Hindlimb muscle (tissue), 1 donor: ENCODE measurements at places on chromosomes 3 and 15. TPM values are rescaled to one million over a fixed set of nuclear protein-coding genes. Genes with fewer than 3 reads are reported as not detected.

The LIPC gene
- polyA plus RNA-seq: 1.0 TPM

- DNase-seq: no peak
Observed at GRCh38 chr3:116002235-116002634, 378.9 kb downstream of the GAP43 start.

DNA sequence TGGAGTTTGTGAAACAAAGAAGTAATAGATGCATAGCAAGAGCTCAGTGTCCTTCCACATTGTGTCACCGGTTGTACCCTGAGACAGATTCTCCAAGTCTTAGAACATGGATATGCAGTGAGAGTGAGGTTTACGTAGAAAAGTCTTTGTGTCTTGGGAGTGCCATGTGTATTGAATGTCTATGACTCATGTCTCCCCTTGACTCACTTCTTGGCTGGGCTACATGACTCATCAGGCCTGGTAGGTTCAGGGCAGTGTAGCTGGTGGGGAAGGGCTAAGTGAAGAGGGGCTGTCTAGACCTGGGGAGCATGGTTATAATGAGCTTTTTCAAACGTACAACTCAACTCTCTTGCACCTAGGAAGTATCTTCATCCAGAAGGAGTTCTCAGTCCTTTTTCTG lies 167.4 kb downstream of the GAP43 start:
- no peak for DNase-seq

- peak; percentile 69 for DNase-seq
Observed at GRCh38 chr15:91867581-91868026, 14.1 kb downstream of the SLCO3A1 start.

DNA sequence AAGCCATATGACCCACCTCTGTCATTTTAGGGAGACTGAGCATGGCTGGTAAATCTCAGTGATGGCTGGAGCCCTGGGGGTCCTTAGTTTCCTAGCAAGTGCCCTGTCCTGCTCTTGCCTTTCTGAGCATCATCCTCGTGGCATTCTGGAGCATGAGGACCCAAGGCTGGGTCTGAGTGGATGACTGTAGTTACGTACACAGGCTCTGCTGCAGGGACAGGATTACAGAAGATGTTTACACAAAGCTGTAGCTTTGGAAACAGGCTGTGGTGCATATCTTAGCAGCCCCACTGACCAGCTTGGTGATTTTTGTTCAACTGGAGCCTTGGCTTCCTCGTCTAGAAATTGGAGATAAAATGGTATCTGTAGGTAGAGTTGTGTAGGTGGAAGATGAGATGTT lies 272.9 kb upstream of the CTDSPL start:
- no peak for DNase-seq

DNA sequence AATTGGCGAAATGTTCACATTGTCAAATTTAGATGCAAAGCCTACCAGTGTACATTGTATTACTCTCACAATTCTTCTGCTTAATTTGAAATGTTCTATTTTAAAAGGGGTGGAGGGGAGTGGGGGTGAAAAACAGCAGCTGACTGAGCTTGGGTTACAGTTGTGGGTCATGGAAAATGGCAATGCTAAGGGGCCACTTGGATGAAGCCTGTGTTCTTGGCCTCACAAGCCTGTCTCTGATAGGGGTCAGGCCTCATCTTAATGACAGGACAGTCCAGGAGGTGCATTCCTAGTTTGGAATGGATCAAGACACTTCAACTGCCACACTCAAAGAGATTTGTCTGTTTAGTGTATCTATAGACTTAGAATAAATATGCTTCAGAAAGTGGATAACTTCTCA lies 158.2 kb downstream of the TNIK start:
- DNase-seq: no peak

GRCh38 chr3:125037498-125038150 lies 18.2 kb downstream of the HEG1 start:
- DNase-seq: no peak

DNA sequence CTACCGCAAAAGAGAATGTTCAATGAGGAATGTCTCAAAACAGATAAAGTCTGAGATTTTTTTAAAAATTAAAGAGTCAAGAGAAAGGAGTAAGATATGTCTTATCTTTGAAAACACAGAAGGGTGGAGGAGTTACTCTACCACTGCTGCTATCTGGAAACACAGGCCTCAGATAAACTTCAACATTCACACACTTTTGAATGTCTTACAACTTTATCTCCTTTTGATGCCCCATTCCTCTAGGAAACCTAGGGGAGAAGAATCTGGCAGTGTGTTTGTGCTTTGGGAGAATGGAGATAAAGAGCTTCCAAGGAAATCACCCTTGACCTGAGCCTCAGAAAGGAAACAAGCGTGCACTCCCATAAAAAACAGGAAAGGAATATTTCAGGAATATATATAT lies 468.2 kb downstream of the PLOD2 start:
- DNase-seq: no peak

DNA sequence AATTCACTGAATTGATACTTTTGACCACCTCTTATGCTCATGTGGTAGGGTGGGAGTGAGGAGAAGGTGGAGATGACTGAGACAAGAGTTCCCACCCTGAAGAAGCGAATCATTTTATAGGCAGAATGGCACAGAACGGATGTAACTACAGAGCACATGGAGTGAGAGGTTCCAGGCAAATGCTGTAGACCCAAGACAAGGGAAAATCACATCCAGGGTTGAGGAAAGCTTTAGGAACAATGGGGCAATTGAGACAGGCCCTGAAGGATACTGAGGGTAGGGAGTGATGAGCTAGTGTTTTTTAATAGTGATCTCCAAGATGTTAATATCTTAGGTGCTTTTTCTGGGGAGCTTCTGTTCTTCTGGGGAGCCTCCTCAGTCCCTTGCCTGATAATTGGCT lies 8.1 kb downstream of the PCCB start:
- no peak for DNase-seq
